ENCODE measurements at places on chromosomes 4 and X. TPM values are rescaled to one million over a fixed set of nuclear protein-coding genes. Genes with fewer than 3 reads are reported as not detected.
A peak's percentile ranks its signal among the peaks of the same experiment; 100 is the strongest.

The FAM199X gene
- total RNA-seq: 17.2 TPM

The PHOX2B gene
- not detected for total RNA-seq

The MEPE gene
- not detected for total RNA-seq

The CFAP99 gene
- 1.1 TPM for total RNA-seq

The ETDB gene
- not detected for total RNA-seq

The UNC5C gene
- total RNA-seq: 8.5 TPM

The KLHL4 gene
- total RNA-seq: 11.4 TPM

The TRMT2B gene
- 18.1 TPM for total RNA-seq

The NSUN7 gene
- total RNA-seq: 6.2 TPM

The ARMCX2 gene
- 68.3 TPM for total RNA-seq

The SPP1 gene
- 23.0 TPM for total RNA-seq

The TAF7L gene
- not detected for total RNA-seq

The DCAF4L1 gene
- 0.05 TPM for total RNA-seq

The SULT1E1 gene
- not detected for total RNA-seq

The ZBTB49 gene
- 5.5 TPM for total RNA-seq

The ATG4A gene
- total RNA-seq: 8.1 TPM

The NOCT gene
- 5.9 TPM for total RNA-seq

The DACH2 gene
- total RNA-seq: 1.0 TPM

The EIF2S3 gene
- total RNA-seq: 121 TPM

The RAB9B gene
- 11.1 TPM for total RNA-seq

The PAGE1 gene
- not detected for total RNA-seq

The RBMX gene
- 305 TPM for total RNA-seq

The FAM149A gene
- total RNA-seq: 10.0 TPM

GRCh38 chr4:87970121-87970520 is 5.4 kb upstream of the SPP1 start:
- no peak for DNase-seq

GRCh38 chr4:21202959-21203358 is 502.7 kb downstream of the PACRGL start:
- no peak for DNase-seq

- DNase-seq: no peak
Observed at GRCh38 chrX:43741843-43742573, 85.9 kb downstream of the MAOA start.

- no peak for DNase-seq
Observed at GRCh38 chr4:24743206-24743605, 52.2 kb upstream of the SOD3 start.

DNA sequence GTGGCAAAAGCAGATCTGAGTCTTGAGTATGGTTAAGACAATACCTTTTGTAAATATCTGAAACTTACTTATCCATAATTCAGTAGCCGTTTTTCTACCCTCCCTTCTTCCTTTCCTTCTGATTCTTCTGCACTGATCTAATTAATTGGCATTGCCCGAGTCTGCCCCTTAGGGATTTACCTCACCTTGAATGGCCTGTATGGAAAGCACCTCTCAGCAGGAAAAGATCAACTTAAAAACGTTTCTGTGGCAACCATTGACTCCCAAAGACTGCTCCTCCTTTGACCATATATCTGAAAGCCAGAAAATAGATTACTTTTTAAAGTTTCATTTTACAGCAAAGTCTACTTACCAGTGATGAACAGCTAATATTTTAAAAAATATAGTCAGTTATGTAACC is 496.5 kb upstream of the LCORL start:
- DNase-seq: no peak

GRCh38 chrX:143964549-143964948 is 80.7 kb downstream of the UBE2NL start:
- no peak for DNase-seq

- DNase-seq: no peak
Observed at GRCh38 chr4:90597927-90598326, 470.7 kb downstream of the CCSER1 start.

- no peak for DNase-seq
Observed at GRCh38 chrX:9542761-9543111, 77.9 kb downstream of the TBL1X start.

DNA sequence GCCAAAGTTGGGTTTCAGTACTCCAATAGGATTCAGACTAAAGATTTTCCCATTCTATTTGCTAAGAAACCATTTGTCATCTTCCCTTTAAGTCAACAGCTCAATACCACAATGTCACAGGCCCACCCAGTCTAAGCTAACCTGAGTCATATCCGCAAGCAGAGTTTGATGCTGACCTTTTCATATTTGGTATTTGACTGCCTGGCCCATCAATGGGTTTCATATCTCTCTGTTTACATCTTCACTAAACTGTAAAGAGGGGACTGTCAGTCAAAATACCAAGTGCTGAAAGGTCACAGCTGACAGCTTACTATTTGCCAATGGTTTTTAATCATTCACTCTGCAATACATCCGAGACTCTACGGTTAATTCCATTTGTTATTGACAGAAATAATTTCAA is 707.5 kb upstream of the ACTRT1 start:
- DNase-seq: no peak

GRCh38 chrX:13250826-13251580 is 68.8 kb downstream of the ATXN3L start:
- no peak for DNase-seq

- no peak for DNase-seq
Observed at GRCh38 chrX:43269201-43269600, 386.9 kb upstream of the MAOA start.

DNA sequence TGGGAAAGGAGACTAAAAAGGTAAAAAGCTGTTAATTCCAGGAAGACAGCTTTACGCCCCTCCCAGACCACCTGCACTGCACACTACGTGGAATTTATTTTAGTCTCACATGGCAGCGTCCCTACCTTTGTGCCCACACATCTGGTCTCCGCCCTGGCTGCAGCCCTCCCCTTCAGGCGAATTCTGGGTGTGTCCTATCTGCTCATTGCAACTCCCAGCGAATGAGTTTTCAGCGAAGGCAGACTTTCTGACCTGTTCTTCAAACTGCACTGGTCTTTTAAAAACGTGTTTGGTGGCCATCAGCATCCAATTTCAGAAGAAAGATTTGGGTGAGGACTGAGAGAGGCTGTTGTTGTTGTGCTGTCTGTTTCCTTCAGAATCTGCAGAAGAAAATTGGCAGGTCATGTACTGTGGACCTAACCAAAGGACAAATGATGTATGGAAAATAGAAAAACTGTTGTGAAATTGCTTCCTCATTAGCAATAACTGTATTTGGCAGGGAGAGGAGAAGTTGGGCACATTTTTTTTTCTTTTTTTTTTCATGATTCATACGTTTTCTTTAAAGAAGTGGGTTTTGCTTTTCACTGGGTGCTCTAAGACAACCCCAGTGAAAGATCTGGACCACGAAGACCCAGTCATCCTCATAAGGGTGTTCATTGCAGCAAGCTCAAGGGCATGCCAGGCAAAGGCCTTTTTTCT is 4.2 kb downstream of the TLR8 start:
- DNase-seq: no peak

- DNase-seq: no peak
Observed at GRCh38 chrX:111634823-111635729, 45.9 kb upstream of the ALG13 start.

DNA sequence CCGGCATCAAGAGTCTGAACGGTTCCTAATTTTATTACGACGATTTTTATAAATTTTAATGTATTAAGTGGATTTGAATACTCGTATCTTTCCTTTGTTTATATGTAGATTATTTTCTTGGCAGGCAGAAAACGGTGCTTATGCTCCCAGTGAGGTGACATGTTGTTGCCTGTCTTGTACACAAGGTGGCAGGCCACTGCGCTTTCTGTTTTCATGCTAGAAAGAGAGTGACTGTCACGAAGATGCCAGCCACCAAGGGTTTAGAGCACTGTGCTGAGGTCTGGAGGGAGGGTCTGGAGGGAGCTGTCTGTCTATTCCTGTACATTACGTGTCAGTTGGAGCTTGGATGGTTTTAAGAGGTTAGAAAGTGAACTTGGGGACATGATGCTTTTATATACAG is 87.7 kb downstream of the SHROOM2 start:
- no peak for DNase-seq

DNA sequence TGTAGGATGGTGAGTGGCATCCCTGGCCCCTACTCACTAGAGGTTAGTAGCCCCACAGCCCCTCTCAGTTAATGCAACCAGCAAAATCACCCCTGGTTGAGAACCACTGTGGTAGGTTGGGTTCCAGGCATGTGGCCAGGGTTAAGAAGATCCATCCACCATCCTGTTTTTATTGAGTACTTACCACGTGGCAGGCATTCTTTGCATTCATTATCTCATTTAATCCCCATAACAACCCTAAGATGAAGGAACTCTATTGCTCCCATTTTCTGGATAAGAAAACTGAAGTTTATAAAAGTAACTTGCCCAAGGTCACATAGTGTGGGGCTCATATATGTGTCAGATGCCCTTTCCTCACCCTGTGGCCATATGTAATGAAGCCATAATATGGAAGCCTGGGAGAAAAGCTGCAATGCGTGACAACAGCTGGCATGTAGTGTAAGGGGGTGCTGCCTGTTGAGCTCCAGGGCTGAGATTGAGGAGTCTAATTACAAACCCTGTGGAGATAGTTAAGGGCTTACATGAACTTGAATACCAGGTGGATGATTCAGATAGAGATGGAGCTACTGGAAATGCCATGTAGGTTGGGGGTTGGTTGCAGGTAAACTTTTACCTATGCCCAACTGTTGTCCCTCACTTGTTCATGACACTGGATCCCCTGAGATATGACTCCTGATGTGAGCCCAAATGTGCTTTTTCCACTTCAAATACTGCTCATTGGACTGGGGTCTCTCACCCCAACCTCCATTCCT is 100.2 kb upstream of the PGRMC2 start:
- DNase-seq: no peak

DNA sequence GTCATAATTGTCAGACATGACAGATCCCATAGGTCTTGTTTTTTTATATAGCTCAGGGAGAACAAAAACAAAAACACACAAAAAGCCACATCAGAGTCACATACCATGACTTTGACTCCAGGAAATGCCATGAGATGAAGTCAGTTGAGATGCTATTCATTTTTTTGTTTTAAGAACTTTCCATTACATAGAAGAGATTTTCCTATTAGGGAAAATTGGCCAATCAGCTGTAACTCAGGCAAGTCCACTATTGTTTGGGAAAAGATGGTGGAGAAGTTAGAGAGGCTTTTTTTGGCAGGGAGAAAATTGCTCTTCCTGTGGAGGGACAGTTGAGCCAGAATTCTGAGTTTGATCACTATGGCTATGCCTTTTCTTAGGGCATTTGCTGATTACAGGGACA is 72.6 kb downstream of the SMARCA5 start:
- no peak for DNase-seq

DNA sequence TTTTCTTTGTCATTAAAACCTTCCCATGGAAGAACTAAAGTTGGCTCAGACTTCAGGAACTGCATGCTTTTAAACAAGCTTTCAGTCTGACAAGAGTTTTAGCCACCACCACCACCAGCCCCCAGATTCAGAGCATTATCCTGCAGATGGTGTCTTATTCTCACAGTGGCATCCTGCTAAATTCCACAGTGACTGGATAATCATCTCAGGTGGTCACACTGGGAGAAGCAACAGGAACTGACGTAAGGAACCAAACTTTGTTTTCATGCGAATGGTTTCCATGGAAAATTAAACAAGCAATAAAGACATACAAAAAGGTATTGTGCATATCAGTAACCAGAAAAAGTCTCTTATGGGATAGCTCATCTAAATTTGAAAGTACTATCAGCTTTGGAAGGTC is 370.7 kb downstream of the FBXW7 start:
- no peak for DNase-seq

DNA sequence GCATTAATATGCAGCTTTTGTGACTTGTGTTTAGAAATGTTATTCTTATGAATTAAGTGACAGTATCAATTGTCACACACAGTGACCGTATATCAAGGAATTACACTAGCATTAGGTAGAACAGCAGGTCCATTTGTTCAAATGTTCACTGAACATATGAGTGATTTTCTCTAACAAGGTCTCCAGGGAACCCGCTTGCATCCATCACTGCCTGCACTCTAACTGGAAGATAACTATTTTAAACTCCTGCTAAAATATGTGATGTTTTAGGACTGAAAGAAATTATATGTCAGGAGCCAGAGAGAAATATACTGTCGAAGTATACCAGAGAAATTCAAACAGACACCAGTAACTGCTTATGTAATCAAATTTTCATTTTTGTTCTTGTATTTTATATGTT is 1395.7 kb downstream of the PCDH18 start:
- DNase-seq: no peak

DNA sequence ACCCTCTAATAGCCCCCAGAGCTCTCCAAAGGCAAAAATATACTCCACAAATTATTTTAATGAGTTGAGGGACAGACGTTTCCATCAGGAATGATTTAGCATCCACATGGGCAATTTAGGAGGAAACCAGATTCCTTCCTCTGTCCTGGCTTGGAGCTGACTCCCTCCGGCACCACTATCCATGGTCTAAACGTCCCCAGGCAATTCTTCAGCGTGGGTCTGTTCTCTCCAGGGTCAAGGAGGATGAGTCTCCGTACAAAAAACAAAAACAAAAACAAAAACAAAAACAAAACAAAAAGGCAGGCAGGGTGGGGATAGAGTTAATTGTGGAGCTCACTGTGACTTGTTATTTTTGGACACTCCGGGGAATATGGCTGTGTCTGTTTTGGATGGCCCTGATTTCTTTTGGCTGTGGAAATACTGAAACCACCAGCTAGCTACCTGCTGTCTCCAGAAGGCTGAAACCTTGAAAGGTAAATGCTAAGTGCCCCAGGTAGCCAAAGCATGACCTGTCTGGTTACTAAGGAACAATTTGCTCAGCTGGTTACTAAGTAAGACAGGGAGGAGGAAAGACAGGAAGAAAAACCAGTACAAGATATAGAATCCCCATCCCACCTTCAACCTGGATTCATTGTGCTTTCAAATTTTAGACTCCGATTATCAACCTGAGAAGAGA is 419.1 kb upstream of the LCORL start:
- DNase-seq: no peak

DNA sequence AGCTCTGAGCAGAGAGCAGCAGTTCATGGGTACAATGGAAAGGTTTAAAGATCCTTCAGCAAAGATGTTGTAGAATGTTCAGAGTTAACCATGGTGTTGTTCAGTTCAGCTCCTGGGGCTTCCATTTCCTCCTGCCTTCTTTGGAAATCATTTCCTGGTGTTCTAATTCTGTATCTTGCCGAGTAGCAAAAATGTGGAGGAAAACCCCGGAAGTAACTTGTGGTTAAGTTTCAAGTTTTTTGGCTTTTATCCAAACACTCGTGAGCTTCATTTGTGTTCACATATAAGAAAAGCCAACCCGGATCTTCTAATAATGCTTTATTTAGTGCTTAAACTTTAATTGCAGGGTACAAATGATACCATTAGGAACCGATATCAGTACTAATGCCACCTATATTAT is 33.6 kb upstream of the ARX start:
- DNase-seq: no peak

GRCh38 chr4:16079046-16079445 is 4.8 kb downstream of the PROM1 start:
- DNase-seq: no peak

- no peak for DNase-seq
Observed at GRCh38 chrX:31021537-31021936, 50.3 kb downstream of the FTHL17 start.

- no peak for DNase-seq
Observed at GRCh38 chr4:112144546-112145325, 518 bp upstream of the FAM241A start.

GRCh38 chrX:107691024-107691448 is 62.7 kb downstream of the PRPS1 start:
- DNase-seq: no peak

GRCh38 chr4:52750819-52751486 is at the start of gene ERVMER34-1:
Gene ERVMER34-1 (minus strand): TSS chr4:52751425. CDS start chr4:52745520, 5,905 bp downstream.
- peak; percentile 47 for DNase-seq

GRCh38 chr4:181529537-181529936 is 713.7 kb upstream of the TENM3 start:
- DNase-seq: no peak

- no peak for DNase-seq
Observed at GRCh38 chr4:74627093-74627492, 167.2 kb downstream of the BTC start.
